Upper lobe of left lung (tissue), 6 donors: ENCODE measurements at places on chromosomes 1 and 21. TPM values are rescaled to one million over a fixed set of nuclear protein-coding genes. Genes with fewer than 3 reads are reported as not detected.

GRCh38 chr21:27047658-27048314 lies 80.9 kb upstream of the ADAMTS5 start:
- no peak overlapping the region for H3K27ac ChIP-seq
- no peaks in the 10 kb centered on the region for H3K36me3 ChIP-seq
- H3K4me1 ChIP-seq: no peaks in the 10 kb centered on the region
- no peaks in the 10 kb centered on the region for H3K27me3 ChIP-seq
- no peak for DNase-seq

GRCh38 chr1:241611063-241611462 lies 29.1 kb downstream of the CHML start:
- H3K27me3 ChIP-seq: no peaks in the 10 kb centered on the region
- H3K4me3 ChIP-seq: no peak overlapping the region
- peaks cover 21% of the 10 kb centered on the region for H3K4me1 ChIP-seq
- no peak overlapping the region for H3K27ac ChIP-seq

DNA sequence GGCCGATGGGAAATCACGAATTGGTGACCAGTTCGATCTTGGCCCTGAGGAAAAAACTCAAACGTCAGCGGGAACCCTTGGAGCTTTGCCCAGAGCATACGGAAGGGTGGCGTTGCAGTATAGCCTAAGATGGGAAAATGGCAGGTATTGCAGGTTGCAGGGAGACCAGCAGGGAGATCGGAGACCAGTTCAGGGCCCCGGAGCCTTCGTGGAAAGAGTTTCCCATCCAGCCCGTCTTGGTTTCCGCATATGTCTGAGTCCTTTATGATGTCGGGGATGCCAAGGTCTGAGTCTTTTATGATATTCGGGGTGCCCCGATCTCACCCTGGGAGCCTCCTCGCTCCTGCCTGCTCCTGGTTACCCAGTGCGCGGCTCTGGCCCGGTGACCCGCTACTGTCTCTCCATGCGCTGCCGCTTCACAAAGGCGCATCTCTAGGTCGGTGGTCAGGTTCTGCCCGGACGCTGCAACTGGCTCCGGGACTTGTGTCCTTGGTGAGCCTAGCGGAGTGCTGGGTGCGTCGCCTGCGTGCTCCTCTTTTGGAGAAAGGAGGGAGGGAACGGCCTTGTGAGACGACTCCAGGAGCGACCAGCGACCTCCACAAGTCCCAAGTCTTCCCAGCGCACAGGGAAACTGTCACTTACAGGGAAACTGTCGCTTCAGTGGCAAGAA lies 94.2 kb downstream of the PRKAB2 start:
- no peaks in the 10 kb centered on the region for H3K27me3 ChIP-seq
- H3K36me3 ChIP-seq: no peaks in the 10 kb centered on the region
- H3K4me1 ChIP-seq: peaks cover 24% of the 10 kb centered on the region
- no peak overlapping the region for H3K4me3 ChIP-seq

GRCh38 chr1:162982364-162982763 lies 86.8 kb upstream of the RGS4 start:
- no peaks in the 10 kb centered on the region for H3K4me1 ChIP-seq
- DNase-seq: no peak
- no peak overlapping the region for H3K4me3 ChIP-seq
- H3K27me3 ChIP-seq: no peaks in the 10 kb centered on the region
- no peaks in the 10 kb centered on the region for H3K36me3 ChIP-seq

DNA sequence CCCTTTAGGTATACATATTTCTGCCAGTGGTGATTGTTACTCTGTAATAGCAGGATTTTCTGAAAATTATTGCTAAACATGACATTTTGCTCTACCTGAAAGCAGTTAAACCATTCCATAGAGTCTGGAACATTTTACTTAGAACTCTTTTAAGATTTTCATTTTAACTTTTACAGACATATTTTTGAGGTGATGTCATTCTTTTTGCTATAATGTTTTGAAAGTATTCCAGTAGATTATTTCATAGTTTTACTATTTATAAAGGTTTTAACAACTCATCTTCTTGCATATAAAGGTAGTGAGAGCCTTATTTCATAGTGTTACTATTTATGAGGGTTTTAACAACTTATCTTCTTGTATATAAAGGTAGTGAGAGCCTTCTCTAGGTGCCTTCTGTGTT lies 42.9 kb downstream of the PTBP2 start:
- H3K4me3 ChIP-seq: no peak overlapping the region
- DNase-seq: no peak
- H3K36me3 ChIP-seq: no peaks in the 10 kb centered on the region

CD160 gene
- total RNA-seq: not detected
